ENCODE measurements at places on chromosomes 1 and 21.

GRCh38 chr21:43467785-43468184, 40.9 kb upstream of the SIK1 start:
- DNase-seq: peak; percentile 1

GRCh38 chr1:240093120-240093961, 1.7 kb downstream of the FMN2 start:
- DNase-seq: no peak

DNA sequence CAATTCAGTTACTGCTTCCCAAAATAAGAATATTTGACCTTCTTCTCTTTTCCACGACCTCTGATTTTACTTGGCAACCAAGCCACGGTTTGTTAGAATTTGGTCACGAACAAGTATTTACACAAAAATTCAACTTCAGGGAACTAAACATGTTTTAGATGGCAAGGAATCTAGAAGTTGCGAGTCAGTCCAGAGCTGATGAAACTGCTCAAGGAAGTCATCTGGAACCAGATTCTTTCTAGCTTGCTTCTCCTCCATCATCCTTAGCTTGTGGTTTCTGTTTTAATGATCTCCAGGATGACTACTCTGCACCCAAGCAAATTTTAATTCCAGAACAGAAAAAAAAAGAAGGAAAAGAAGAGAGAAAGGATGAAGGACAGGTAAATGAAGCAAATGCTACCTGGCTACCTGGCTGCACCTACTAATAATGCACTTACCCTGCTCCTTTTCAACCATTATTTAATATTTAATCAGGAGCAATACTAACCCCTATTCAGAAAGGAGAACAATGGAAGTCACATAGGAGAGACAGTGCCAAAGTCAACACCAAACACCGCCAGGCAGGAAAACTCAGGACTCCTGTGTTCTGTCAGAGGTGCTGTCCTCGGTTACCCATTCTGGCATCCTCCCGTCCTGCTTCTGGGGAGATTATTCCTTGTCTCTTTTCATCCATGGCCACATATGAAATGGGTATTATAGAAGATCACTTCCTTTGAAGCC, 54.2 kb upstream of the RGS7 start:
- no peak for DNase-seq

- DNase-seq: no peak
These were observed 51.2 kb downstream of the TLR5 start for GRCh38 chr1:223091896-223092295.

- DNase-seq: no peak
These were observed 7.0 kb upstream of the C1orf146 start for GRCh38 chr1:92210701-92211100.

DNA sequence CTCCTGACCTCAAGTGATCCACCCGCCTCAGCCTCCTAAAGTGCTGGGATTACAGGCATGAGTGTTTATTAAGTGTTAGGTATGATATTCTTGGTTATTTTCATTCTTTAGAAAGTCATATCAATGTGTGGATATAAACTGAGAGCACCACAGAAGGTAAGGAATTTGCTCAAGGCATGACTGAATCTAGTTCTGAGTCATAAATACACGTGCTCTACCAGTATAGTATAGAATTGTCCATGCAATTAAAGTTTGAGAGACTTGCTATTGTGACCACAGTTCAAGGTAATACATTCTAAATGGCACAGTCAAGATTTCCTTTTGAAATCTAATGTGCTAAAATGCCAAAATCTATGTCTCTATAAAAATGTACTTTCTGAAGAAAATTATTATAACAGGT, 401.1 kb upstream of the CHRM3 start:
- DNase-seq: no peak

- DNase-seq: peak; percentile 97
These were observed at the start of gene LUZP1 for GRCh38 chr1:23168445-23169194. LUZP1 (minus strand) TSS chr1:23168856.

- peak; percentile 71 for DNase-seq
These were observed 7.3 kb downstream of the SYNC start for GRCh38 chr1:32695098-32695904.

DNA sequence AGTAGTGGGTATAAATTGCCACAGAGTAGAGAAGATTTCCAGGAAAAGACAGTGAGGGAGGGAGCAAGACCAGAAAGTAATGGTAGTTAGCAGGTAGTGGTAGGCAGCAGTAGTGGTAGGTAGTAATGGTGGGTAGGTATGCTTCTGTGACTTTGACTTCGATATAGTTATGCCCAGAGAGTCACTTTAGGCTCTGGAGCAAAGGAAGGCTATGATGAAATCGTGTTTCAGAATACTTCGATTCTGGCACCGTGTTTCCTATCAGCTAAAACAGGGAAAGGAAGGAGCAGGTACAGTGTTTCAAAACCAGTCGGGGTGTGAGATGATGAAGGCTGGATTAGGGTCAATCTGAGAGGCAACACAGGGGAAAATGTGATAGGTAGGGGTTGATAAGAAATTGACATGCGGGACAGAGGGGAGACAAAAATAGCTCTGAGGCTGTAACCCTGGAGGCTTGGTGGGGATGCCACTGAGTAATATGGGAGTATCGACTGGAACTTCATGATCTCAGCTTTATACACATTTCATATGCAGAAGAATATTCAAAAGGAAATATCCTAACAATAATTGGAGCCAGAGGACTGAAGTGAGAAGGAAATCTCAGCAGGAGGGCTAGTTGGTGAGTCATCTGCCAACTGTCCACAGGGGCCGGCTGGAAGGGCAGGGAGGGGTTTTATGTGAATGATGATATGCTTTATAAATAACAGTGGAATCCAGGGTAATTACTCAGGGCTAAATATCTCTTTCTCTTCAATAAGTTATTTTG, 25.2 kb upstream of the TRIM45 start:
- no peak for DNase-seq

- no peak for DNase-seq
These were observed 94.6 kb downstream of the TGFB2 start for GRCh38 chr1:218439541-218440295.

- DNase-seq: no peak
These were observed 1.9 kb upstream of the ATG4C start for GRCh38 chr1:62781841-62782543.

- no peak for DNase-seq
These were observed 98.4 kb downstream of the MAGI3 start for GRCh38 chr1:113488576-113489177.

DNA sequence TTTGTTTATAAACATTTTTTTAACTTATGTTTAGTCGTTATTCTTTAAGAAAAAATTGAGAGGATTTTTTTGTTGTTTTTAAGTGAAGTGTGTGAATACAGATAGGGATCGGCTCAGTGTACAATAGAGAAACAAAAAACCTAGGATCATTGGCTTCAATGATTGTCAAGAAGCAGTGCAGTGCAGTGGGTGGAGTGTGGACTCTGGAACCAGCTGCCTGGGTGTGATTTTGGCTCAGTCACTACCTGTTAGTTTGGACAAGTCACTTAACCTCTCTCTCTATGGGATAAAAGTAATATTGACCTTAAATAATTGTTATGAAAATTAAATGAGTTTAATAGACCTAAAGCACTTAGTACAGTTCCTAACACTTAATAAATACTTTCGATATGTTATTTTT, 41.3 kb downstream of the SCCPDH start:
- no peak for DNase-seq

DNA sequence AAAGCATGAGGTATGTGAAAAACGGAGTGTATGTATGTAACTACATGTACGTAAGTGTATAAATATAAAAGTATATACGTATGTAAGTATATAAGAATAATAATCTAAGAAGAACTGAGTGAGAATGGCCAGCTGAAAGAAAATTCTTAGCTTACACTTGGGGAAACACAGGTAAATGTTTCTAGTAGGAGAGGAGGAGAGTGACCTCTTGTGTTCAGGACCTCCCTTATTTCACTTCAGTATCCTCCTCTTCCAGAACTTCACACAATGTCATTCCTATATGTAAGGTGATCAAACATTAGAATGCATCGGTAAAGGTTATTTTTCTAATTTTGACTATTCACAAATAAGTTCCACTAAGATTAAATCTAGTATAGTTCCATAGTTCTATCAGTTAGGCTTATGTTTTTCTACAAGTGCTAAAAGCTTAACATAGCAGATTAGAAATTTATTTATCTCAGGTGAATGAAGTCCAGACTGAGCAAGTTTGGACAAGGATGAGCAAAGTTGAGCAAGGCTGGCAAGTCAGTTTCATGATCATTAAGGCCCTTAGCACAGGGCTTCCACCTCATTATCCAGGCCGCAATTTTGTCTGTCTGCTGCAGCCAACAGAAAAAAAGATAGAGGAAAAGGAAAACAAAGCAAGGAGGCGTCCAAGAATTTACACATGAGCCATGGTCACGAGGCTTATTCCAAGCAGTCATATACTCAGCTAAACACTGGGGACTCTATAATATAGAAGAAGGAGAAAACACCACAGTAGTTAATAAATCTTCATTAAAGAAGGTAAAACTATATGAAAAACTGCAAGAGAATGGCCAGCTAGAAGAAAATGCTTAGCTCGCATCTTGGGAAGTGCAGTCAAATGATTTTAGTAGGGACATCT, 7.1 kb upstream of the MROH9 start:
- no peak for DNase-seq

DNA sequence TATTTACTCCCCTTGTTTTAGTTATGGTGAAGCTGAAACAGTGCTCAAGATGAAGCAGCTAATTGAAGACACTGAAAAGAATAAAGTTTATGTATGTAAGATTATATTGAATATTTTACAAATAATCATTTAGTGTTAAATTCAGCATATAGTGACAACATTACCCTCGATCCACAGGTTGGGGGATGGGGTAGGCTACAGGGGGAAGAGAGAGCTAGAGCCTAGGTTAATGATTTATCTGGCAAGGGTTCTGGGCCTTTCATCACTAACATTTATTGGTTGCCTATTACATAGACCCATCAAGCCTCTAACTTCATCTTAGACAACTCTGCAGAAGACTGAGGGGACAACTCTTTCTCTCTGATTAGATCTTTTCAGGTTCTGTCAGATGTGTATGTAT, 21.3 kb downstream of the ZCCHC17 start:
- DNase-seq: no peak

DNA sequence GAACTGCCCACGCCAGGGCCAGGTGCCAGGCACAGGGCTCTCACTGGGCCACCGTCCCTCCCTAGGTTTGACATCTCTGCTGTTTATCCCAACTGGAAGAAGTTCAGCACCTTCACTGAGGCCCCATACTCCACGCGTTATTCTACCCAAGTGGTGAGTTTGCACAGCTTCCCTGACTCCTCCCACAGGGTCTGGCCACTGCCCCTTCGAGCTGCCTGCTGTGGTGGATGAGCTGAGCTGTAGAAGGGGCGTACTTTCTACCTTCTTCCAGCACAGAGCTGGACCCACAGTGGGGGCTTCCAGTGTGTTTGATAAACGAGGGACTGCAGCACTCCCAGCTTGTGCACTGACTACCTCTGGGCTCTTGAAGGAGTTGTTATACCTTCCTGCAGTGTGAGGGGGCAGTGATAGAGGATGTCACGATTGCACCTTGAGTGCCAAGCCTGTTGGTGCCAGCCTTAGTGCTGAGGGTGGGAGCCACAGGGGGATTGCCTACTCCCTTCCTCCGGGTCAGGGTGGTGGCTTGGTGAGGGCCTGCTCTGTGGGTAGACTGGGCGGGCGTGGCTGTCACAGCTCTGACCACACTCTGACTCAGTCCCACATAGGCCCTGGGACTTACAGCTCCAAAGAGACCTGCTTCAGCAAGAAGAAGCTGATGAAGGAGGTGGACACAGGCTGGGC, 5.9 kb upstream of the TTC22 start:
- DNase-seq: no peak

GRCh38 chr1:40662864-40663263, 2.6 kb downstream of the RIMS3 start:
- DNase-seq: no peak

DNA sequence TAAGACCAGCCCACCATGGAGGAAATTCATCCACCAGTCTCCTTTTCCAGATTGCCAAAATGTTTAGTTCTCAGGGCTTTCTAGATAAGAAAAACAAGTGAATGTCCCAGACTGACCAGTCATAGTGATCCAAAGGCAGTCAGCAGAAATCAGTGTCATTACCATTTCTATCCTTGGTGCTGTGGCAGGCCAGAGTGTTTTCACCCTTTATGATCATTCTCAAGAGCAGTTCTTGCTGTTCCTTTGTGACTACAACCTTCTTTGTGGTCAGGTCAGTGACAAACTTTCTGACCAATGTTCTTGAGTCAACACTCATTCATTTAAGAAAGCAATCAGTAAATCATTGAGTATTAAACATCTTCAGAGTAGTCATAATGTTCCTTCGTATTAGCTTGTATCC, 7.3 kb upstream of the DHCR24 start:
- no peak for DNase-seq

DNA sequence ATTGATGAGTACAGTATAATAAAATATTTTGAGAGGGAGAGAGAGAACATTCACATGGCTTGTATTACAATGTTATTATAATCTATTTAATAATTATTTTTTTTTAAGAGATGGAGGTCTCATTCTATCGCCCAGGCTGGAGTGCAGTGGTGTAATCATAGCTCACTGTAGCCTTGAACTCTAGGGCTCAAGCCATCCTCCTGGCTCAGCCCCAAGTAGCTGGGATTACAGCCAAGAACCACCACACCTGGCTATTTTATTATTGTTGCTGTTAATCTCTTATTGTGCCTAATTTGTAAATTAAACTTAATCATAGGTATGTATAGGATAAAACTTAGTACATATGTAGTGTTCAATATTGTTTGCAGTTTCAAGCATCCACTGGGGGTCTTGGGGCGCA, 57.8 kb downstream of the HS2ST1 start:
- DNase-seq: no peak

DNA sequence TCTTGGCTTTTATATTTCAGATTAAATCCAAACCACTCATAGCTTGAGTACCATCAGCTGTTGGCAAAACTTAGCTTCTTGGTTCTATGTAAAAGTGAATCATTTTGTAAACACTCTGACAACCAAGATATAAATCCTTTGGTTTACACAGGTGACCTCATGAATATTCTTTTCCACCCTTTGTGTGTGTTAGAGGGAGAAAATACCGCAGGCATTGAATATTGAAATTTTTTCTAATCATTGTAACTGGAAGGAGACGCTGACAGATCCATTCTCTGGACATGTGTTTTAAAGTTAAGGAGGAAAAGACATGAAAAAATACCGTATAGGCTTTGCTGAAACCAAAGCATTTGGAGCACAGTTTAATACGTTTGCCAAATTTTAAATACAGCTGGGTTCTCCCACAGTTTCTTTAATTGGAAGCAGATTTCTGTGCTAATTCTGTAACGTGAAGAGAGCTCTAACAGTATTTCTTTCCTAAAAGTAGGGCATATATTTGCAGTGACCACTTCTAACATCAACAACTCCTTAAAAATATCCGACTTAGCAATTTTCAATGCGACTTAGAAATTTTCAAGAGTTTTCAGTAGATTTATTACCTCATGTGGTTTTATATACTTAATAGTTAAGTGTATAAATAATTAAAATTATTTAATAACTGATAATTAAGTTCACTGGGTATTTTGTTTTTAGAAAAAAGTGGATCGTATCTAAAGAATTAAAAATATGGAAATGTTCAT, 388.2 kb downstream of the USP25 start:
- no peak for DNase-seq

DNA sequence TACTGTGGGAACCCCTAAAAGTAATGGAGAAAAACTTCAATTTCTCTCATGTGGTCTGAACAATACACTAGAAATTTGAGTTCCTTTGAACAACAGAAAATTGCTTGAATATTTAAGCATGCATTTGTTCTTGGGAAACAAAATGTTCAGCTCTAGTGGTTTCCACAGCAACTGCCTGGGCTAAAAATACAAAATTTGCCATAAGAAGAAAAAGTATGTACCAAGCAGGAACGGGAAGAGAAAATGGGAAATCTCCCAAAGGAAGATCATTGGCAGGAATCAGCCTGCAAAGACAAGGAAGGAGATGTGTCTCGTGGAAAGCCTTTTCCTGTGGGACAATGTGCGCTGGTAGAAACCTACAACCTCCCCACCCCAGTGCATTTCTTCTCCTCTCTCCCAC, 119.0 kb upstream of the DPT start:
- DNase-seq: no peak

GRCh38 chr1:27052527-27052926, 39.9 kb upstream of the TENT5B start:
- DNase-seq: no peak
